ENCODE measurements at places on chromosomes 5 and 9.

DNA sequence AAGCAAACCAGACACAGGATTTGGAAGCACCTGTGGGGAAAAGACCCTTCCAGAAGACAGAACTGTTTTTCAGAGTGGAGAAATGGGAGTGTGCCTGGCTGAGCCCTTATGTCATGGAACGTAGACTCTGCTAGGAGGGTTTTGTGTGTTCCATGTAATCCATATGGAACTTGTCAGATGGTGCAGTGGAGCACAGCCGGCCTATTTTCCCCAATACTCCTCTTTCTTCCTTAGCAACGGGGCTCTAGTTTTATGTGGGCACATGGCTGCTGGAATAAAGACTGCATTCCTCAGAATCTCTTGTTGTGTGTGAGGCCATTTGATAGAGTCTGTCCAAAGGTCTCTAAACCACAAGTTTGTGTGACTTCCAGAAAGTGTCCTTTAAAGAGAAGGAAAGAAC is 284.0 kb downstream of the DRD1 start:
- DNase-seq: no peak

GRCh38 chr9:89419978-89420394 is 77.9 kb downstream of the SEMA4D start:
- DNase-seq: no peak

- no peak for DNase-seq
These were observed 80.6 kb downstream of the SPEF2 start for GRCh38 chr5:35698047-35698808.

- DNase-seq: no peak
These were observed 201.0 kb downstream of the MAPKAP1 start for GRCh38 chr9:125505988-125506438.

- DNase-seq: no peak
These were observed 1171.6 kb upstream of the CDH18 start for GRCh38 chr5:21159510-21160059.

DNA sequence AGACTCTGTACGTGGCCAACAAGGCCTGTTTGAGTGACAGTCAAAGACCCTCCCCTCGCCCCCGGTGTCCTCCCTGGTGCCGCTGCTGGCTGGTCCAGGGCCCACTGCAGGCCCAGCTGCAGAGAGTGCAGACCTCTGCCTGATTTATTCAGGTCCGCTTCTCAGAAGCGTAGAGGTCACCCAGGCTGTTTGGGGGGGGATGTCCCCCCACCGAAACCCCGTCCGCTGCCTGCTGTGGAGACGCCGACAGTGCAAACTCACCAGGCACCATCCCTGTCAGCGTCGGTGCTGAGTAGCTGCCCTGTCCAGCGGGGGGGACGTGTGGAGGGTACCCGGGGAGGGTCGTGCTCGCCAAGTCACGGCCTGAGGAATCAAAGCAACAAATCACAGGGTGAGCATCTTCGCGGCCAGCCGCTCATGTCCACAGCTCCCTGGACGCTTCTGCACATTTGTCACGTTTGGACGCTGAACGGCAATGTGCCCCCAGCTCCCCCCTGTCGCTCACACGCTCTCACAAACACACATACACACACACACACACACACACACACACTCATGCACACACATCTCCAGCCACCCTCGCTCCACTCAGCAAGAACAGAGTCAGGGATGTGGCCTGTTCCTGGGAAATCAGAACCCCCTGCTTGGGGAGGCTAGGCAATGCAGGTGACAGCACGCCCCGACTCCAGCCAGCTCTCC is 152.2 kb downstream of the PAX5 start:
- DNase-seq: no peak

GRCh38 chr5:1298067-1298551 is 3.2 kb upstream of the TERT start:
- DNase-seq: no peak

- no peak for DNase-seq
These were observed 338.6 kb downstream of the SLIT3 start for GRCh38 chr5:168962306-168962705.

DNA sequence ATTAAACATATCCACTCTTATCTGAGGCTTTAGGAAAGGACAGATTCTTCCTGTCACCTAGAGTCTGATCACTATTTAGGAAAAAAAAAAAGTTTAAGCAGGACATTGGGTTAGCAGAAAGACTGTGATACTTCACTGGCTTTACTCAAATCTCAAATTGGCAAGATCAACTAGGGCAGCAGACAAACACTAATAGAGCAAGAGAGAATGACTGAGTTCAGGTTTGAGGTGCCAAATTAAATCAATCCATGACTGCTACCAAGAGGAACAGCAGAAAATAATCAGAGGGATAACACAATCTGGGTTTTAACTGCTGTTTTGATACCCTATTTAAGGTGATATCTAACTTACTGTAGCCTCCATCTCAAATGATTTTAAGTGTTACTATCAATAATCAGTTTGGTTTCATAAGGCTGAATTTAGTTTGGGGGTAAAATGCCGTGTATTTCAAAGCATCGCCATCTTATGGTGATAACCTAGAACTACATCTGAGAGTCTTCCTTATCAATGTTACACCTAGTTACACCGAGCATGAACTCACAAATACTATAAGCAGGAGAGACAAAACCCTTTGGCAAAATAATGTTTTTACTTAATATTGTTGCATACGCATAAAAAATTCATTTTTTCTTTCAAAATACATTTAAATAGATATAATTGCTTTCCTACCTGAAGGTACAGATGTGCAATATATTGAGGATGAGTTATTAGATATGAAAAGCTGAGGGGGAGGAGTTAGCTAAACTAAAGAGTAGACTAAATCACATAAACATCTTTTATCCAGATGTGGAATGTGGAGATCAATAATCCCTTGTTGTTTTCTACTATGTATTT is 286.4 kb upstream of the CDH12 start:
- DNase-seq: peak; percentile 27

DNA sequence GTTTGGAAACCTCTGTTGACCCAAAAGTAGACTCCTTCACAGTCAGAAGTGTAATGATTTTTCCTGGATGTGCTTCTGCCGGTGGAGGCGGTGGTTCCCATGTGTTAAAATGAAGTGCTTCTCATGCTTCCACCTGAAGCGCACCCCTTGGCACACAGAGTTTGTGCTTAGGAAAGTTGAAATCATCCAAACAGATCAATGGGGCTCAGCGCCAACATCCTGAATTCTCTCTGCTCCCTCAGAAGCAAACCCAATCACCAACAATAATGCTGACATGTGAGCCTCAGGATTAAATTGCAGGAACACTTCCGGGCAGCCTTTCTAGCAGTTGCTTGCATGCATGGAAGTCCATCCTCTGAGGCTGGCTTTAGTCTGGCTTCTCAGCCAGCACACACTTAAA is 71.0 kb downstream of the MED10 start:
- DNase-seq: no peak

GRCh38 chr9:108672475-108673190 is 183.2 kb downstream of the ACTL7B start:
- DNase-seq: no peak

DNA sequence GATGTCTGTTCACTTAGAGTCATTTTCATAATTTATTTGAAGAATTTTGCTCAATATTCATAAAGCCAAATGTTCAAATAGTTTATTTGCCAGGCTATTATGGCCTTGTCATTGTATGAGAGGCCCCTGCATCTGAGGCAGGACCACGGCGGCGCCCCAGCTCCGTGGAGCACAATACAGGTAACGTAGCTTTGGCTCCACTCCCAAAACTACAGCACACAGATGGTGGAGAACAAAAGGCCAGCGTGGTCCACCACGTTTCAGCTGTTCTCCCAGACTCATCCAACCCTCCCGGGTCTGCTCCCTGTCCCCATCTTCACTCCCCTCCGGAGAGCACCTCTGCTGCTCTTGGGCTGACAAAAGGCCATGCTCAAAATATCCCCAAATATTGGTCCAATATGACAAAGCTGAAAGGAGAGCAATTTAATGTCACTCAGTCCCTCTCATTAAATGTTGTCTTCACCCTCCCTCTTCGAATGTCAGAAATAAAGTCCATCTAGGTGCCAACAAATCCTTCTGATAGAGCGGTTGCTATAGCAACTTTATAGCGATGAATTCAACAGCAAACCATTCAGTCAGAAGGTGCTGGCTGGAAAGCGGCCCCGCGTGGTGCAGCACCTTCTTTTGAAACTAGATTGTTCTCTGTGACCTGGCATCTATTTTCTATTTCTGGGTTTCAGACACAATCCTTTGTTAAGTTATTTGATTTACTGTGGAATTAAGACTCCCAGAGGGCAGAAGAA is 504.3 kb downstream of the ARHGEF28 start:
- no peak for DNase-seq

- DNase-seq: no peak
These were observed 140.1 kb upstream of the ABCA1 start for GRCh38 chr9:105067895-105068580.

GRCh38 chr5:101473483-101473882 is 570.4 kb upstream of the ST8SIA4 start:
- no peak for DNase-seq

DNA sequence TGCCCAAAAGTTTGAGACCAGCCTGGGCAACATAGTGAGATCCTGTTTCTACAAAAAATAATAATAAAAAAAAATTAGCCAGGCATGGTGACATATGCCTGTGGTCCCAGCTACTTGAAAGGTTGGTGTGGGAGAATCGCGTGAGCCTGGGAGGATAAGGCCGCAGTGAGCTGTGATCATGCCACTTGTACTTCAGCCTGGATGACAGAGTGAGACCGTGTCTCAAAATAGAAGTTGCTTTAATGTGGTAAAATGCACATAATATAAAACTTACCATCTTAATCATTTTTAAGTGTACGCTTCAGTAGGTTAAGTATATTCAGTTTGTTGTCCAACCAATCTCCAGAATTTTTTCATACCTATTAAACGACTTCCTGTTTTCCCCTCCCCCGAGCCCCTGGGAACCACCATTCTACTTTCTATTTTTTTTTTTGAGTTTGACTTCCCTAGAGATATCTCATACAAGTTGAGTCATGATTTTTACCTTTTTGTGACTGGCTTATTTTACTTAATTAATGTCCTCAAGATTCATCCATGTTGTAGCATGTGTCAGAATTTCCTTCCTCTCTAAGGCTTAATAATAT is 120.1 kb upstream of the POC5 start:
- no peak for DNase-seq

DNA sequence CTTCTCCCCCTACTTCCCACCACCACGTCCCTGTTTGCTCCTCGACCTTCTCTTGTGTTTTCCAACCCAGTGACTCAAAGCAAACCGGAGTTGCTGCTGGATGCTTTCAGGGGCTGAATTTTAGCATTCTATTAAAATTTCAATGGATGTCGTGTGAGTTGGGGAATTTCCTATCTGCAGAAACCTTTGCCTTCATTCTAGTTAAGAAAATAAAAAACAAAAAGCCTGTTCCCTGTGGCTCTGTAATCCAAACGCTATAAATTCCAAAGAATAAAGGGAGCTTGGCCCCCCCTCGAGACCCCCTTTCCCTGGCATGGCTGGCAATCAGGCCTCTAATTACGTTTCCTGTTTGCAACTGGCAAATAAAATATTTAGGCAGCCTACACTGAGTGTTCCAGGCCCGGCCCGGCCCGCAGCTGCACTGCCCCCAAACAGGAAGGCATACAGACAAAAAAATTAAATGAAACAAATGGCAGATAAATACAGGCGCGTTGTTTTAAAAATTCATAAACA is 139.4 kb upstream of the PPP1R26 start:
- no peak for DNase-seq

DNA sequence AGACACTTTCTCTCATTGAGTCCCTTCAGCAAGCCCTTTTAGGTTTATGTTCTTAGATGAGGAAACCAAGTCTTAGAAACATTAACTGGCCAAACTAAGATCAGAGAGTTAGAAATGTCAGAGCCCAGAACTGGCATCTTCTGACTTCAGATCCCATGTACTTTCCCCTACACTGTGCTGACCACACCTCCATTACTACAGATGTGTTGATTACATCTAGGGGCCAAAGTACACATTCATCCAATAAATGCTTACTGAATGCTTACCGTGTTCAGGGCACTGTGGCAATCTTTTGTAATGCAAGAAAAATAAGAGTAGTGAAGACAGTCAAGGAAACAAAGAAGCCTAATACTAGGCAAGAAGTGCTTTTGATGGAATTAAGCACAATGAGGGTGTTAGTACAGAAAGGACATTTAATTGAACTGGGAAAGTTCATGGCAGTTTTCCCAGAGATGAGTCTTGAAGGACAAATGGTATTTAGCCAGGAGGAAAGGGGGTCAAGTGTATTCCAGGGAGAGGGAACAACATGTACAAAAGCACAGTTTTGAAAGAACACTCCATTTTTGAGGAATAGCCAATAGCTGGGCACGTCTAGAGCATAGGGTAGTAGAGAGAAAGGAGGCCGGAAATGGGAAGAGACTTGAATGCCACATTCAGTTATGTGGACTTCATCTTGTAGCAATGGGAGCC is 89.7 kb upstream of the CDKN2B start:
- no peak for DNase-seq

DNA sequence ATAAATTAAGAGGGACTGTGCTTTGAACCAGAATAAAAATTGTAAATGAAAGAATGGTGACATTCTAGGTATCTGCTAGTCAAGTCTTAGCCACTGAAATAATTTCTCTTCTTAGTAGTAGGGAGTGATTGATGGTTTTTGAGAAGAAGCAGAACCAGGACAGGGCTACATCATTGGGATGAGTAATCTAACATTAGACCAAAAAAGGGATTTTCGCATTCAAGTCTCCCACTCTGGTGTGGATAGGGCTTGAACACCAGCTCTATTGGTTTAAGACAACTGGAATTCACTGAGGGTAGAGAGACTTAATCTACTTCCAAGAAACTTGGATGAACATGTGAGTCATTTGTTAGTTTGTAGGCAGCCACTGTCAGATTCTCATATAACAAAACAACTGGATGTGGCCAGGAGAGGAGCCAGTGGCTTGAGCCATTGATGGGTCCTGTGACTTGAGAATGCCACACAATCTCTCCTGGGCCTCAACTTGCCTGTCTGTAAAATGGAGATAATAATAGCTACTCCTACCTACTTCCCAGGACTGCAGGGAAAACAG is 16.6 kb downstream of the FAT2 start:
- DNase-seq: no peak

DNA sequence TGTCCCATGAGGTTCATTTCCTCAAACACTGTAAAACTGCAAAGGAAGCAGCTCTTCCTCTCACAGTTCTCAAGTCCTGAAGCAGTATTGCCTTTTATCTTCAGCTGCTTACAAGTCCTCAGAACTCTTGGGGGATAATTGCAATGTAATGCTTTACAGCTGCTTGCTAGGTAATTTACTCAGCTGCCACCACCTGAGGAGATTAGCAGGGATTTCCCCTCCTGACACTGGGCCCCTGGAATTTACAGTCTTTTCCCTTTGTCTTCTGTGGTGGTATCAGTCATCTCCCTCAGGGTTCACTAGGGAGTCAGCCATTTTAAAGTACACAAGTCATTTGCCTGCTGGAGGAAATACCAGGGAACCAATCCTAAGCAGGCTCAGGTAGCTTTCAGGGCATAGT is 754.3 kb upstream of the GRAMD2B start:
- DNase-seq: peak; percentile 33

GRCh38 chr5:131959906-131960305 is 14.4 kb upstream of the MEIKIN start:
- DNase-seq: no peak

- DNase-seq: no peak
These were observed 5.0 kb downstream of the NSMF start for GRCh38 chr9:137454145-137454596.

All from NCI-H524 treated with DMSO at 0.1 percent for 48 hours (cell line).